CMK (cell line): ENCODE measurements at places on chromosomes 5 and 9.

GRCh38 chr9:33919276-33919897 is 102.4 kb downstream of the UBE2R2 start:
- DNase-seq = no peak

- no peak for DNase-seq
Observed at GRCh38 chr5:6710070-6710469, 3.2 kb upstream of the TENT4A start.

DNA sequence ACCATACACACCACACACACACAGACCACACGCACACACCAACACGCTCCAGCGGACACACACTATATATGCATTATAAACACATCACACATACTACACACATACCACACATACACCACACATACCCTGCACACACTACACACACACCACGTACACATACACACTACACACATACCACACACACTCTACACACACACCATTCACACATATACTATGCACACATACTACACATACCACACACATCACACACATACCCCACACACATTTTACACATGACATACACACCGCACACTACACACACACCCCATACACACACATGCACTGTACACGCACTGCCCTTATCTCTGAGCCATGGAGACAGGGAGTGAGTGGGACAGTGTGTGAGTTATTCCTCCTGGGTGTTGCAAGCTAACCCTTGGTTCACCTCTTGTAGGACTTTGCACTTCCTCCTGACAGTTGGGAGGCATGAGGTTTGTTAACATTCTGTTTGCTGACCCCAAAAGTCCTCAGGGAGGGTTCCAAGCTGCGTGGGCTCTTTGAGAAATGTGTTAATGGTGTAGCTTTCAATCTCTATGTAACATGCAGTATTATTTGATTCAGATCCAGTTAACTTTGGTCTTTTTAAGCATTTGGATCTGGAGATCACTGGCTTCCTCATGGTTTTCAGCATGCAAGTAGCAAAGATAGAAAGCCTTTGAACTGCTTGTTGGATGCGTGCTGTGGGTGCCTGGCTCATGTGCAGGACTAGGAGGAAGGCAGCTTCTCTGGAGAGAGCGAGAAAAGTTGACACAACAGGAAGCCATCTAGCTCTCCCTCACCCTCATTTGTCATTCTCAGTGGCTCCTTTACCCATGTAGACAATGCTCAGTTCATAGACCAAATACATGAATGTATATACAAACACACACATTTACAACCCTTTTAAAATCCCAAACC is 13.7 kb downstream of the IL31RA start:
- no peak for DNase-seq

DNA sequence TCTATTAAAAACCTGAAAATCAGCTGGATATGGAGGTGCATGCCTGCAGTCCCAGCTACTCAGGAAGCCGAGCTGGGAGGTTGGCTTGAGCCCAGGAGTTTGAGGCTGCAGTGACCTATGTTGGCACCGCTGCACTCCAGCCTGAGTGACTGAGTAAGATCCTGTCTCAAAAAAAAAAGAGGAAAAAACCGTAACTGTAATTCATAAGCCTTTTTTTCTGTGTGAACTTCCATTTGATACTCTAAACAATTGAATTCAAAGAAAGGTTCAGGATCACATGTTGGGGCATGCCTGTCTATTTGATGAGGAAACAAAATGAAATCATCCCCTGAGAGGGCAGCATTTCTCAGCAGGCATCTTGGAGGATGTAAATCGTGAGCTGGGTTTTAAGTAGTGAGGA is 38.8 kb downstream of the ITGA2 start:
- no peak for DNase-seq

DNA sequence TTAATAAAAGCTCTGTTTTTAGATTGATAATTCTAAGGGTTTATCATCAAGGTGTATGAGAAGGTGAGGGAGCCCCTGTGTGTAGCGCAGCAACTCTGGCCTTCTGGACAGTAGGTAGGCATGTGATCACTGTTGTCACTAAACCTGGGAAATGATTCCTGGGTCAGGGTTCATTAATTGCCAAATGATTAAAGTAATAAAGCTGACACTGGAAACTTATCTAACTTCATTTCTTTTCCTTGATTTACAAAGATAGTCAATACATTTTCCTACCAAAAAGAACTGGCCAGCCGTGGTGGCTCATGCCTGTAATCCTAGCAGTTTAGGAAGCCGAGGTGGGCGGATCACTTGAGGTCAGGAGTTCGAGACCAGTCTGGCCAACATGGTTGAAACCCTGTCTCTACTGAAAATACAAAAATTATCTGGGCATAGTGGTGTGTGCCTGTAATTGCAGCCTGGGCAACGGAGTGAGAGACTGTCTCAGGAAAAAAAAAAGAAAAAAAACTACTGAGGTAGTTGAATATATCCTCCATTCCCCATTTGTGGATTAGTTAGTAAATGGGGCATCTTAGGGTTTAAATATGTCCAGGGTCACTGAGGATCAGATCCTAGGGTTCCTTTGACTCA is 2.4 kb downstream of the EHMT1 start:
- DNase-seq = no peak

GRCh38 chr9:19913151-19913550 is 124.3 kb upstream of the SLC24A2 start:
- no peak for DNase-seq

DNA sequence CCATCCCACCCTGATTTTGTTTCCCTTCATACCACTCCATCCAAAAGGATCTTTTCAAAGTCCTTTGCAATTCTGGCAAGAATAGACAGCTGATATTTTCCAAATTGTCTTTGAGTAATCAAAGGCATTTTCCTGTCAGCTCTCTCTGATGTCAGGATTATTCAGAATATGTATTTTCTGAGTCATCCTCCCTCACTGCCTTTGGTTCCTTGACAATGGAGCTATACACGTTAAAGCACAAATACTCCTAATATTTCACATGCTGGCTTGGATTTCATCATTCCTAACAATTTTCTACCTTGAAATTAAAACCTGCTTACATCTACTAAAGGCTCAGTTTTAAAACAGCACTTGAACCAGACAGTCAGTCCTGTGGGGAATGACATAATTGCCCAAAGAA is 379.4 kb downstream of the GADD45G start:
- no peak for DNase-seq

- DNase-seq = no peak
Observed at GRCh38 chr9:112764344-112764743, 13.8 kb downstream of the SNX30 start.

GRCh38 chr9:28050046-28050445 is 476.8 kb upstream of the C9orf72 start:
- DNase-seq = no peak

DNA sequence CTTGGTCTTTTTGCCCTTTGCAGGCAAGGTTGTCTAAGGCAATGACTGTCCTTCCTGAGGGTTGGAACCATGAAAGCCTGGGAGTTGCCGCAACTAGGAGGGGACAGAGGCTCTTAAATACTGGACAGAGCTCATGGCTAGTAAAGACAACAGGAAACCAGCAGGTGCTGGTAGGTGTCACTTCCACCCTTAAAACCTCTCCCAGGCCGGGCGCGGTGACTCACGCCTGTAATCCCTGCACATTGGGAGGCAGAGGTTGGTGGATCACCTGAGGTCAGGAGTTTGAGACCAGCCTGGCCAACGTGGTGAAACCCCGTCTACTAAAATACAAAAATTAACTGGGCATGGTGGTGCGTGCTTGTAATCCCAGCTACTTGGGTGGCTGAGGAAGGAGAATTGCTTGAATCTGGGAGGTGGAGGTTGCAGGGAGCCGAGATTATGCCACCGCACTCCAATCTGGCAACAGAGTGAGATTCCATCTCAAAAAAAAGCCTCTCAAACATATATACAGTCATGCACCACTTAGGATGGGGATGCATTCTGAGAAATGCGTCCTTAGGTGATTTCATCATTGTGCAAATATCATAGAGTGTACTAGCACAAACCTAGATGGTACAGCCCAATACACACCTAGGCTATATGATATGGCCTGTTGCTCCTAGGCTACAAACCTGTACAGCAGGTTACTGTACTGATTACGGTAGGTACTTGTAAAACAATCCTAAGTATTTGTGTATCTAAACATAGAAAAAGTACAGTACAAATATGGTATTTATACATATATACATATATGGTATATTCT is 102.7 kb downstream of the HSPA4 start:
- DNase-seq = no peak

DNA sequence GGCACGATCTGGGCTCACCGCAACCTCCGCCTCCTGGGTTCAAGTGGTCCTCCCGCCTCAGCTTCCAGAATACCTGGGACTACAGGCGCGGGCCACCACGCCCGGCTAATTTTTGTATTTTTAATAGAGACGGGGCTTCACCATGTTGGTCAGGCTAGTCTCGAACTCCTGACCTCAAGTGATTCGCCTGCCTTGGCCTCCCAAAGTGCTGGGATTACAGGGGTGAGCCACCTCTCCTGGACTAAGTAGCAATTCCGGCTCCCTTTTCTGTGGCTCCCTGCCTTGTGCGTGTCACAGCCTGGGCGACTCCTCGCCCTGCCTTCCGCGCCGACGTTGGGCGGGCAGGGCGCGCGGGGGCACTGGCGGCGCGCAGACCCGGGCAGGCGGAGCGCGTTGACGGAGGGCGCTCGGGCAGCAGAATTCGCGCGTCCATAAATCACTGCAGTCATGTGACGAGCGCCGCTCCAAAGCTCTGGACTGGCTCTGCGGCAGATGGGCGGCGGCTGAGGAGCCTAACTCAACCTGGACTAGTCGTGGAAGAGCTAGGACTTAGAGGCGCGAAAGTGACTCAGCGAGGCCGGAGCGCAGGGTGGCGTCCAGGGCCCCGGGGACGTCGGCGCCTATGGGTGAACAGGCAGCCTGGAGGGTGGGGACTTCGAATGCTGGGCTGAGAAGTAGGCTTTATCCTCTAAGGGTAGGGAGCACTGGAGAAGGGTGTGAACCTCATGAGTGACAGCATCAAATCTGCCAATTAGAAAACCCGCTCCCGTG is 1.4 kb upstream of the CIZ1 start:
- DNase-seq = no peak

- no peak for DNase-seq
Observed at GRCh38 chr9:117705386-117705785, 1.2 kb downstream of the TLR4 start.

DNA sequence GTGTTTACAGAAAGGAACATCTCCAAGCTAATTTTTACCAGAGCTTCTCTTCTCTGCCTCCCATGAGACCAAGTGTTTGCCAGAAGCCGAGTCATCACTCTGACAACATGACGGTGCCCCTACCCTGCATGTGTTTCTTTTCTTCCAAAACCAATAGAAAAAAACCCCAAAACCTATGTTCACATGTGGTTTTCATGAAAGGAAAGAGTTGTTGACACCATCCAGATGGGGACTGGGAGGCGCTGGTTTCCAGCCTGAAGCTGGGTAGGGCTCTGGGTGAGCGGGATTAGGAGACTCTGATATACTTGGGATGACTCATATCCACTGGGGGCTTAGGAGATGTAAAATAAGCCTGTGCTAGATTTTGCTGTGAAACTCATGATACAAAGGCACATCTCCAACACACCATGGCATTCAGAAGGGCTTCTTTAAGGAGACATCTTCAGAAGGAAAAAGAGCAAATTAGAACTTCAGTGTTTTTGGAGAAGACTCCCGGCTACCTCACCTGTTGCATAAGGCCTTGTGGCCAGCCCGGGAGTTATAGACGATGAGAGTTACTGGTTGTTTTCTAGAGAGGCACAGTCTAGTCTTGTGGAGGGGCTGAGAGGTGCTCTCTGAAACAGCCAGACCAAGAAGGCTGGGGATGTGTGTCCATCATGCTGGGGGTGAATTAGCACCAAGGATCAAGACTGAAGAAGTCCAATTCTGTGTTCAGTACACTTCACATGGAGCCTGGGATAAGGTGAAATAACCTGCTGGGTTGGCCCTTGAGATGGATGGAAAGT is 108.9 kb upstream of the LHFPL2 start:
- DNase-seq = no peak

DNA sequence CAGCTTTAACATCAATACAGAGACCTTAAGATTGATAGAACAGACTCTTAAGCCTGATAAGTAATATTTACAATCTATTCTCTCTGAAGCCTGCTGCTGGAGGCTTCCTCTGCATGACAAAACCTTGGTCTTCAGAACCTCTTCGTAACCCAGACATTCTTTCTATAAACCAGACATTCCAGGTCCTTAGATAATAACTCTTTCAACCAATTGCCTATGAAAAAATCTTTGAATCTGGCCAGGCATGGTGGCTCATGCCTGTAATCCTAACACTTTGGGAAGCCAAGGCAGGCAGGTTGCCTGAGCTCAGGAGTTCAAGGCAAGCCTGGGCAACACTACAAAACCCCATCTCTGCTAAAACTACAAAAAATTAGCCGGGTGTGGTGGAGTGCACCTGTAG is 327.8 kb downstream of the ENC1 start:
- no peak for DNase-seq

DNA sequence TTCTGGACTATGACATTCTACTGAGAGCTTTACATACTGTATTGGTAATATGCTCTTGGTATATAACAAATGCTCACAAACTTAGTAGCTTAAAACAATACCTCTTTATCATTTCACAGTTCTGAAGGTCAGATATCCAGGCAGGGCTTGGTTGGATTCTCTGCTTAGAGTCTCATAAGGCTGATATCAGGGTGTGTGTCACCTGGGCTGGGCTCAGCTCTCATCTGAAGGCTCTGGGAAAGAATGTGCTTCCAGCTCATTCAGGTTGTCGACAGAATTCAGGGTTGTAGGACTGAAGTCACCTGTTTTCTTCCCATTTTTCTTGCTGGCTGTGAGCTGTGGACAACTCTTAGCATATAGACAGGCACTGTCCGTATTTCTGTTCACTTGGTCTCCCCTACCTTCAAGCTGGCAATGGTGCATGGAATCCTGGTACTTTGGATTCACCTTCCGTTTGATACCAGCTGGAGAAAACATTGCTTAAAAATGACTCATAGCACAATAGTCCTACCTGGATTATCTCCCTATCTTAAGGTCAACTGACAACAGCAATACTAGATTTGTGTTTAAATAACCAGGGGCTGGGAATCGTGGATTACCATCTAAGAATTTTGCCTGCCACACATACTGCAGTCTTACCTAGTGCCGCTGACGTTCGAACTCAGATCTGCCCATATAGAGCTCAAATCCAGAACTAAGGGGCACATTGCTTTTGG is 69.2 kb downstream of the RCL1 start:
- no peak for DNase-seq

DNA sequence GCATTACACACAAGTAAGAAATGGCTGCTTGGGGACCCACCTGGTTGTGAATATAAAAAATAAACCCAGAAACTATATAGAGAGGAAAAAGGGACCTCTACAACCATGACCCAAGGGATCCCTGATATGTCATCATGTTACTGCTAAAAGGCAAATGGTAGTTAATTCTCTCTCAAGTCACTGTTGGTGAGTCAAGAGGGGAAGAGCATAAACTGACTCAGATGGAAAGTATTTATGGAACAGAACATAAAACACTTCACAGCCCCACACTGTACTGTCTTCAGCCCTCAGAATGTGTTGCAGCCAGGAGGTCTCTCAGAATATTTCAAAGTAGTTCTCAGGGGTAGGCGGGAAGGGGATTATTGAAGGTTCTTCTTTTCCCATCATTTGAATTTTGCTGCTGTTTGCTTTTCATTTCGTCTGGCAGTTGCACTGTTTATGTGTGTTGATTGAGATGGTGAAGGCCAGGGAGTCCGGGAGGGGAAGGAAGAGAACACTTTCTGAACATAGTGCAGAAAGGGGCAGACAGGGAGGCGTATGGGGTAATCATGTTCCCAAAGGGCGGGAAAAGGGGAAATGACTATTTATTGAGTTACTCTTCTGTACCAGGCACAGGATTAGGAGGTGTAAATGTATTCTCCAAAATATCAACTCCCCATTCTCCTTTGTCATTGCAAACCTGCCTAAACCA is 85.5 kb downstream of the TEK start:
- no peak for DNase-seq
